Panc1 (cell line): ENCODE measurements at places on chromosomes 16 and 17.

GRCh38 chr17:7356072-7356549 lies 1.2 kb downstream of the TMEM95 start:
- DNase-seq: no peak
- peaks cover 6% of the 10 kb centered on the region for H3K4me1 ChIP-seq
- H3K36me3 ChIP-seq: no peaks in the 10 kb centered on the region; the same call in 1 of the 2 replicates

- no peak for DNase-seq
- H3K4me1 ChIP-seq: peaks cover 18% of the 10 kb centered on the region
- H3K27ac ChIP-seq: no peak overlapping the region
- no peaks in the 10 kb centered on the region for H3K27me3 ChIP-seq
- H3K4me3 ChIP-seq: no peak overlapping the region
These were observed 1.8 kb upstream of the SSTR2 start for GRCh38 chr17:73163043-73163442.

GRCh38 chr17:17666111-17666714 lies 15.0 kb upstream of the RAI1 start:
- H3K4me3 ChIP-seq: no peak overlapping the region
- no peak for DNase-seq
- 0 out of 2 replicates have a peak, but pooled peaks cover 3% of the 10 kb centered on the region for H3K4me1 ChIP-seq
- no peak overlapping the region for H3K27ac ChIP-seq
- no peaks in the 10 kb centered on the region for H3K36me3 ChIP-seq
- no peaks in the 10 kb centered on the region for H3K27me3 ChIP-seq

DNA sequence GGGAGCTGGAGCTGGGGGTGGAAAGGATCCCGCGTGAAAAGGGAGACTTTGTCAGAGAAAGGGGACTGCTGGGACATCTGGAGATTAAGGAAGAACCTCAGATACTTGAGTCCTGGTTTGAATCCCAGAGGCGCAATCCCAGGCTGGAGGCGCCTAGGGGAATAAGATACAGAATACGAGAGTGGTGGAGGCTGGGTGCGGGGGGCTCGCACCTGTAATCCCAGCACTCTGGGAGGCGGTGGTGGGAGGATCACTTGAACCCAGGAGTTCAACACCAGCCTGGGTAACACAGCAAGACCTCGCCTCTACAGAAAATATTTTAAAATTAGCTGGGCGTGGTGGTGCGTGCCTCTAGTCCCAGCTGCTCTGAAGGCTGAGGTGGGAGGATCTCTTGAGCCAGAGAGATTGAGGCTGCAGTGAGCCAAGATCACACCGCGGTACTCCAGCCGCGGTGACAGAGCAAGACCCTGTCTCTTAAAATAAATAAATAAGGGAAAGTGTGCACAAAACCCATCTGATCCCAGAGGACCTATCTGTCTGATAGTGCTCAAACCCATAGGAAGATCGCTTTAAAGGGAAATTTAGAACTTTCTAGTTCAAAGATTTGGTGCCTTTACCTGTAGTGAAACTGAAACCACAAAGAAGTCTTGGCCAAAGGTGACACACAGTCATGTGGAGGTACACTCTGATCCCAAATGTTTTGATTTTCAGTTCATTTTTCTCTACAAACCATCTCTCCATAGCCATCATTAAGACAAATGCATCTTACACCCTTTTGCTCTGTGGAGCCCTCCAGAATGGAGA lies 617 bp upstream of the SCRN2 start:
- no peaks in the 10 kb centered on the region for H3K36me3 ChIP-seq
- DNase-seq: no peak
- peak overlapping the region; percentile 76; the same call in 1 of the 2 replicates for H3K27ac ChIP-seq
- H3K4me1 ChIP-seq: peaks cover 17% of the 10 kb centered on the region

DNA sequence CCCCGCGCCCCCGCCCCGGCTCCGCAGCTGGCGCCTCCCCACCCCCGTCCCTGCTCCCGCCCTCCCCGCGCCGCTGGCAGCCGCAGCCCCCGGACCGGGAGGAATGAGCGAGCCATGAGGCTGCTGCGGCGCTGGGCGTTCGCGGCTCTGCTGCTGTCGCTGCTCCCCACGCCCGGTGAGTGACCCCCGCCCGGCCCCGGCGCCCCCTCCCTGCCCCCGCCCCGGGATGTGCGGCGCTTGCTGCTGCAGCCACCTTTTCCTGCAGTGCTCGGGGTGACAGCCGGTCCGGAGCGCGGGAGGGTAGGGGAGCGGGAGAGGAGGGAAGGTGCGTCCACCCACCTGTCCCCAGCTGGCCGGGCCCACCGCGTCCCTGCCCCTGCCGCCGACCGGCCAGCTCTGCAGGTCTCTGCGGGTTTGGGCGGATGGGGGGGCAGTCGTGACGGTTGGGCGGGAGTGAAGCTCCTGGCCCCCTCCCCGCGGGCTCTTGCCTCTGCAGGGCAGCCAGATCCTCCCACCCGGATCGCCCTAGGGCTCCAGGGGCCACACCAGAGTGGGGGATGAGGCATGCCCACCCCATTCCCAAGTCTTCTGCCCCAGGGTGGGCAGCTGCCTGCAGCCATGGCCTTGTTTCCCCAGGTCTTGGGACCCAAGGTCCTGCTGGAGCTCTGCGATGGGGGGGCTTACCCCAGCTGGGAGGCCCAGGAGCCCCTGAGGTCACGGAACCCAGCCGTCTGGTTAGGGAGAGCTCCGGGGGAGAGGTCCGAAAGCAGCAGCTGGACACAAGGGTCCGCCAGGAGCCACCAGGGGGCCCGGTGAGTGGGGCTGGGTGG lies 513 bp downstream of the ADAM11 start:
- H3K4me3 ChIP-seq: peak overlapping the region; percentile 29
- H3K27me3 ChIP-seq: no peaks in the 10 kb centered on the region
- no peak for DNase-seq
- peaks cover 2% of the 10 kb centered on the region; the same call in 1 of the 2 replicates for H3K4me1 ChIP-seq

DNA sequence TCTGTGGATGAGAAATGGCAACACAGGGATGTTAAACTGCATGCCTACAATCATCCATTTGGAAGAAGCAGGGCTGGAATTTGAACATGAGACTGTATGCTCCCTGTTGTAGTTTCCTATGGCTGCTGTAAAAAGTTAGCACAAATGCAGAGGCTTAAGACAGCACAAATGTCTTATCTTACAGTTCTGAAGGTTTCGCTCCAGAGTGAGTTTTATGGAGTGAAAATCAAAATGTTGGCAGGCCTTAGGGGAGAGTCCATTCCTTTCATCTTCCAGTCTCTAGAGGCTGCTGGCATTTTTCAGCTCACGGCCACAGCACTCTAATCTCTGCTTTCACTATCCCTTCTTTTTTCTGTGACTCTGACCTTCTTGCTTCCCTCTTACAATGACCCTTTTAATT lies 660.1 kb downstream of the WWOX start:
- no peak overlapping the region for H3K27ac ChIP-seq
- no peaks in the 10 kb centered on the region for H3K4me1 ChIP-seq
- no peak for DNase-seq
- H3K4me3 ChIP-seq: no peak overlapping the region
- H3K36me3 ChIP-seq: no peaks in the 10 kb centered on the region
- H3K27me3 ChIP-seq: no peaks in the 10 kb centered on the region

DNA sequence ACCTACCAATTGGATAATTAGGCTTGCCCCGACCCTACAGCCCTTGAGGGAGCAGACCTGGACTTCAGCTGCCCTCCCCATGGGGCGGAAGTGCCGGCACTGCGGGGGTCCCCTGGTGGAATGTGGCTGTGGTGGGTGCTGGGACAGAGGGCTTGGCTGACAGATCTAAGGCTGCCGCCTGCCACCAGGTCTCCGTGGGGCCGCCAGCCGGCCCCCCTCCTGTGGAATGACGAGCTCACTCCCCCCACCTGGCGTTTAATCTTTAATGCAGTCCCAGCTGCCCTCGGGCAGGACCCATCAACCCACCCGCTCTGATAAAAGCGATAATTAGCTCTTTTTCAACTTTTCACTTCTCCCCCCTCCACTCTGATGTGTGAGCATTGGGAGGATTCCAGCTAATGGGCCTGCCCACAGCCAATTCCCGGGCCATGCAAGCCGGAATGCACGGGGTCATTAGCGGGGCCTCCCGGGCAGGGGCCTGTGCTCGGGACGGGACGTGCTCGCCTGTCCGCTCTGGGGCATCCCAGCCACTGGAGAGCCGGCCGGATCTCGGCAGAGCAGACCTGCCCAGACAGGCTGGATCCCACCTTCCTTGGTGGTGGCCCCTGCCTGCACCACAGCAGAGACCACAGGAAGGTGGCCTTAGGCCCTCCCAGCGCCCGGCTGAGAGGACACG lies 28.3 kb upstream of the GOSR2 start:
- DNase-seq: no peak
- no peaks in the 10 kb centered on the region for H3K27me3 ChIP-seq
- H3K4me1 ChIP-seq: no peaks in the 10 kb centered on the region
- H3K4me3 ChIP-seq: no peak overlapping the region
- H3K27ac ChIP-seq: no peak overlapping the region

GRCh38 chr17:11178581-11178980 lies 62.4 kb upstream of the SHISA6 start:
- H3K4me3 ChIP-seq: no peak overlapping the region
- no peaks in the 10 kb centered on the region for H3K27me3 ChIP-seq
- H3K27ac ChIP-seq: no peak overlapping the region
- no peak for DNase-seq
- no peaks in the 10 kb centered on the region for H3K36me3 ChIP-seq

GRCh38 chr17:43695970-43696865 lies 34.5 kb upstream of the MEOX1 start:
- H3K27me3 ChIP-seq: no peaks in the 10 kb centered on the region
- H3K36me3 ChIP-seq: no peaks in the 10 kb centered on the region
- no peak overlapping the region for H3K27ac ChIP-seq
- no peak overlapping the region for H3K4me3 ChIP-seq

DNA sequence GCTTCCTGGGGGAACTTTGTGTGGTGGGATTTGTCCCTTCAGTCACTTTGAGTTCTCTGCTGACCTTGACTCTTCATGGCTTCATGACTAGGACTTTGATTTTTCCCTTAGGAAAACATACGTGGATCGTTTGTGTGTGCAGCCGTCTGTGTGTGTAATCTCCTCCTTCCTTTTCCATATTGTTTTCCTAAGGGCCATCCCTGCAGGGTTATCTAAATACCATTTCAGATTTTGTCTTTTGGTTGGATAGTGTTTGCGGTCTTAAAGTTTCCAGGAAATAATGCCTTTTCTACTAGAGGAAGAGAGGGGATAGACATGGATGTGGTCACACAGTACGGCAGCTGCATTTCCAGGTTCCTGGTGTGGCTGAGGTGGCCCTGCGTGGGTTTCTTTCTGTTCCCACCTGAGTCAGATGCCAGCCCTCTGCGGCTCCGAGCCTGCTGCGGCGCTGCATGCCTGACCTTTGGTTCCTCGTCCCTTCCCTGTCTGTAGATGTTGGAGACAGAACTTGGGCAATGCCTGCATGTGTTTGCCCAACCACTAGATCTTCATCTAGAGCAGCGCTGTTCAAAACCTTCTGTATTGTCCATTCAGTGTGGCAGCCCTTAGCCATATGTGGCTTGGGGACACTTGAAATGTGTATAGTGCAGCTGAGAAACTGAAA lies 72.0 kb upstream of the LGALS9 start:
- no peak for DNase-seq
- no peaks in the 10 kb centered on the region for H3K27me3 ChIP-seq
- no peaks in the 10 kb centered on the region; the same call in 1 of the 2 replicates for H3K4me1 ChIP-seq
- H3K36me3 ChIP-seq: no peaks in the 10 kb centered on the region

GRCh38 chr17:31299624-31300023 lies 2.6 kb upstream of the OMG start:
- H3K36me3 ChIP-seq: no peaks in the 10 kb centered on the region
- H3K27me3 ChIP-seq: no peaks in the 10 kb centered on the region
- H3K4me3 ChIP-seq: no peak overlapping the region
- no peaks in the 10 kb centered on the region for H3K4me1 ChIP-seq
- H3K27ac ChIP-seq: no peak overlapping the region

- H3K4me1 ChIP-seq: peaks cover 51% of the 10 kb centered on the region
- peak overlapping the region; percentile 59 for H3K4me3 ChIP-seq
- H3K27ac ChIP-seq: peak overlapping the region; percentile 100
- peaks cover 4% of the 10 kb centered on the region; the same call in 1 of the 2 replicates for H3K36me3 ChIP-seq
- no peaks in the 10 kb centered on the region for H3K27me3 ChIP-seq
These were observed 547 bp downstream of the RAB26 start for GRCh38 chr16:2148714-2149629.

- H3K27ac ChIP-seq: peak overlapping the region; percentile 85
- H3K4me1 ChIP-seq: peaks cover 30% of the 10 kb centered on the region
- no peaks in the 10 kb centered on the region; the same call in 1 of the 2 replicates for H3K36me3 ChIP-seq
- H3K4me3 ChIP-seq: peak overlapping the region; percentile 69
- H3K27me3 ChIP-seq: no peaks in the 10 kb centered on the region
- DNase-seq: no peak
These were observed 755 bp downstream of the PIEZO1 start for GRCh38 chr16:88784074-88784855.

DNA sequence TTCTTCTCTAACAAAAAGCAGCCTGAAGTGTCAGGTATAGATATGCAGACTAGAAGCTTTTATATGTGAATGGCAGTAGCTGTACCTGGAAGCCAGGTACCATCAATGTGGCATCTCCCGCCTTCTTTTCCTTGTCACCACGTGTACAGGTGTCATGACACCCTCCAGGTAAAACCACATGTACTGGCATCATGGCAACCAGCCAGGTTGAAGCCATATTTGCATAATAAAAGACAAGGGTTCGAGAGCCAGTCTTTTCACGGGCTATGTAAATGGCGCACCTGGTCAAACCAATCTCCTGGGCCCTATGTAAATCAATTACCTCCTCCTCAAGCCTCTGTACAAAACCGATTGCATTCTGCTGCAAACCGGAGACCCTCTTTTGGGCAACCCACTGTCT lies 541.3 kb downstream of the CDH11 start:
- no peaks in the 10 kb centered on the region for H3K36me3 ChIP-seq
- no peaks in the 10 kb centered on the region for H3K27me3 ChIP-seq
- H3K4me3 ChIP-seq: no peak overlapping the region
- H3K4me1 ChIP-seq: no peaks in the 10 kb centered on the region
- no peak for DNase-seq
- H3K27ac ChIP-seq: no peak overlapping the region

- no peaks in the 10 kb centered on the region for H3K27me3 ChIP-seq
- no peak for DNase-seq
- H3K4me1 ChIP-seq: no peaks in the 10 kb centered on the region
- H3K4me3 ChIP-seq: no peak overlapping the region
- H3K36me3 ChIP-seq: no peaks in the 10 kb centered on the region
These were observed 84.1 kb downstream of the BANP start for GRCh38 chr16:88035292-88035691.
